Pulmonary artery endothelial cell (primary cell): ENCODE measurements at places on chromosomes 5 and 9. TPM values are rescaled to one million over a fixed set of nuclear protein-coding genes. Genes with fewer than 3 reads are reported as not detected.

ENTPD2 gene
- not detected in 2 replicates for total RNA-seq

AIF1L gene
- total RNA-seq: 64.6 and 72.3 TPM in 2 replicates

DMRT3 gene
- total RNA-seq: not detected in 2 replicates

TTC16 gene
- total RNA-seq: not detected in 2 replicates

TEX48 gene
- not detected in 2 replicates for total RNA-seq

PROB1 gene
- 0.79 and 2.5 TPM in 2 replicates for total RNA-seq

PTGES gene
- 0.18 TPM in 1 of 2 replicates, not detected in the other for total RNA-seq

SPATA31E1 gene
- not detected in 2 replicates for total RNA-seq

EIF4E1B gene
- not detected in 2 replicates for total RNA-seq

TAS2R1 gene
- not detected in 2 replicates for total RNA-seq

IFNA21 gene
- not detected in 2 replicates for total RNA-seq

CDH12 gene
- total RNA-seq: not detected in 2 replicates

CNTNAP3 gene
- 61.0 and 98.1 TPM in 2 replicates for total RNA-seq

FST gene
- 1.4 and 63.4 TPM in 2 replicates for total RNA-seq

FBLL1 gene
- total RNA-seq: 0.39 and 0.86 TPM in 2 replicates

SLC6A3 gene
- not detected in 2 replicates for total RNA-seq

TAF11L10 gene
- not detected in 2 replicates for total RNA-seq

TRIP13 gene
- 37.9 and 53.7 TPM in 2 replicates for total RNA-seq

C8G gene
- 0.67 TPM in 1 of 2 replicates, not detected in the other for total RNA-seq

LTC4S gene
- 0.46 and 0.66 TPM in 2 replicates for total RNA-seq

ZCCHC9 gene
- total RNA-seq: 16.9 and 19.3 TPM in 2 replicates

FGF1 gene
- total RNA-seq: 0.53 TPM in 1 of 2 replicates, not detected in the other

SPATA31D4 gene
- not detected in 2 replicates for total RNA-seq

CAST gene
- 109 and 112 TPM in 2 replicates for total RNA-seq

CCL27 gene
- total RNA-seq: 0.14 TPM in 1 of 2 replicates, not detected in the other

MSX2 gene
- 0.21 and 0.40 TPM in 2 replicates for total RNA-seq

SKIC3 gene
- 124 and 138 TPM in 2 replicates for total RNA-seq

TMEM252 gene
- not detected in 2 replicates for total RNA-seq

MGAT4B gene
- 138 and 185 TPM in 2 replicates for total RNA-seq

C5orf58 gene
- total RNA-seq: not detected in 2 replicates

SPINK7 gene
- total RNA-seq: not detected in 2 replicates

PCDHB12 gene
- 0.21 and 0.33 TPM in 2 replicates for total RNA-seq

BAAT gene
- total RNA-seq: under 0.01 TPM in 1 of 2 replicates, not detected in the other

PAPPA gene
- total RNA-seq: under 0.01 and 0.07 TPM in 2 replicates

NME5 gene
- total RNA-seq: 1.1 and 1.2 TPM in 2 replicates

MARCOL gene
- total RNA-seq: not detected in 2 replicates

FAM81B gene
- 0.20 TPM in 1 of 2 replicates, not detected in the other for total RNA-seq

PKD2L2 gene
- total RNA-seq: not detected in 2 replicates

FRRS1L gene
- under 0.01 TPM in 1 of 2 replicates, not detected in the other for total RNA-seq

MYOZ3 gene
- 0.25 and 0.59 TPM in 2 replicates for total RNA-seq

ZFP2 gene
- total RNA-seq: 0.26 and 0.53 TPM in 2 replicates

HCN1 gene
- not detected in 2 replicates for total RNA-seq

INSL6 gene
- not detected in 2 replicates for total RNA-seq

WDR55 gene
- 29.9 and 39.3 TPM in 2 replicates for total RNA-seq

SLC34A3 gene
- total RNA-seq: not detected in 2 replicates

SPAAR gene
- 7.5 and 11.7 TPM in 2 replicates for total RNA-seq

DDX4 gene
- total RNA-seq: not detected in 2 replicates

PCDHA5 gene
- 0.04 and 0.07 TPM in 2 replicates for total RNA-seq
